ENCODE measurements at places on chromosomes 13 and 19.

DNA sequence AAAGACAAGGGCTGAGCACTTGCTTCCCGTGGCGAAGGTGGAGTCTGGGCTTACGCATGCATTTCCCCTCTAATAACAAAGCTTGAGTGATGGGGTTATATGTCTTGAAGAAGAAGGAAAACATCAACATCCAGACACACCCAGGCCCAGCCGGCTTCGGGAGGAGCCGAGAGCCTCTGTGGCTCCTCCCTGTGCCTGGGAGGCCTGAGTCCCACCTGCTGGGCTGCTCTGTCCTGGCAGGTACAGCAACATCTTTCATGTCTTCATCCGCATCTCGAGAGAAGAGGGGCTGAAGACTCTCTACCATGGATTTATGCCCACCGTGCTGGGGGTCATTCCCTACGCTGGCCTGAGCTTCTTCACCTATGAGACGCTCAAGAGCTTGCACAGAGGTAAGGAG is 30.6 kb downstream of the TMEM161A start:
- DNase-seq: no peak

- DNase-seq: no peak
These were observed 240.8 kb downstream of the TEX29 start for GRCh38 chr13:111561091-111561781.

- DNase-seq: no peak
These were observed 5.5 kb upstream of the SERTM1 start for GRCh38 chr13:36668316-36668715.

- peak; percentile 70 for DNase-seq
These were observed 21.7 kb downstream of the ZNF613 start for GRCh38 chr19:51948975-51949374.

GRCh38 chr13:94914895-94915294 is 202.6 kb upstream of the SOX21 start:
- no peak for DNase-seq

- no peak for DNase-seq
These were observed 33.2 kb downstream of the KDM4B start for GRCh38 chr19:5002143-5002542.

- DNase-seq: no peak
These were observed 1.9 kb upstream of the ITM2B start for GRCh38 chr13:48231080-48231479.

DNA sequence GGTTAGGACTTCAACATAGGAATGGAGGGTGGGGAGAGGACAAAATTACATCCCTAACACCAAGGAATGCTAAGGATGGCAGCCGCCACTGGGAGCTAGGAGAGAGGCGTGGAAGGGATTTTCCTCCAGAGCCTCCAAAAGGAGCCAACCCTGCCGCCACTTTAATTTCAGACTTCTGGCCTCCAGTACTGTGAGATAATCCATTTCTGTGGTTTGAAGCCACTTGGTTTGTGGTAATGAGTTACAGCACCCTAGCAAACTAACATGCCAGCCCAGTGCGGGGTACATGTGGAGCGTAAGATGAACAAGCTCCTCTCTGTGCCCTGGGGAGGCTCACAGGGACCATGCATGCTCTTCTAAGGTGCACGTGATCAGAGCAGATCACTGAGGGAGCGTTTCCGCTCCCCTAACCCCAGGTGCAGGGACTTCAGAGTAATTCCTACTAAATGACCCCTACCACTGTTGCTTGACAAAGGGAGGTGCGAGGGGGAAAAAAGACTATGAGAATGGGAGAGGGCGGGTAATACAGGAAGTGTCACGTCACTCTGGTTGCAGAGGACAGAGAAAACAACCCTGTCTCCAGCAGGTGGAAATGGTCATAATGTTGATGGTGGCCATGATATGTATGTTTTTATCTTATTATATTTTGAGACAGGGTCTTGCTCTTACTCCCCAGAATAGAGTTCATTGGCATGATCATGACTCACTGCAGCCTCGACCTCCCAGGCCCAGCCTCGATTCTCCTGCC is 12.0 kb downstream of the FPR1 start:
- no peak for DNase-seq

- no peak for DNase-seq
These were observed 26.3 kb upstream of the ZNF492 start for GRCh38 chr19:22607653-22608430.

DNA sequence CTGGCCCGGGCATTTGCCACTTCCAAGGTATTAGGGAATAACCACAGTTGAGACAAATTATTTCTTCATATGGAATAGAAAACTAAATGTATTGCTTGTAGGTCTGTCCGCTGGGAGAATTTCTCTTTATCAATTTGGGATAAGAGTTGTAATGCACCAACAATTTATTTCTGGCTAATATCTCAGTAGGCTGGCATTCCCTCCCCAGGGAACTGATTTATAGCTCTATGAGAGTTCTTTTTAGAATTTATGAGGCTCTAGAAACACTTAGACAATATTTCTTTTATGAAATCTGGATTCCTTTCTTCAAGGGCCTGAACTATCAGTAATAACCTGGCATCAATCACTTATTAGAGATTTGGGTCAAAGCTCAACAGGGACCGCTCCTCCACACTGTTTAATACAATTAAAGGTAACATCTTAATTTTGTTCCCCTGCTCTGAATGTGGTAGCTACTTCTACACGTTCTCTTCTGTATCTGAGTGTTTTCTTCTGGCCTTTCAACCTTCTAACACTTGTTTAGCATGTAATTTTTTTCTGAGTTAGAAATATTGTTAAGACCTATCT is 857.4 kb upstream of the PRR20A start:
- DNase-seq: no peak

DNA sequence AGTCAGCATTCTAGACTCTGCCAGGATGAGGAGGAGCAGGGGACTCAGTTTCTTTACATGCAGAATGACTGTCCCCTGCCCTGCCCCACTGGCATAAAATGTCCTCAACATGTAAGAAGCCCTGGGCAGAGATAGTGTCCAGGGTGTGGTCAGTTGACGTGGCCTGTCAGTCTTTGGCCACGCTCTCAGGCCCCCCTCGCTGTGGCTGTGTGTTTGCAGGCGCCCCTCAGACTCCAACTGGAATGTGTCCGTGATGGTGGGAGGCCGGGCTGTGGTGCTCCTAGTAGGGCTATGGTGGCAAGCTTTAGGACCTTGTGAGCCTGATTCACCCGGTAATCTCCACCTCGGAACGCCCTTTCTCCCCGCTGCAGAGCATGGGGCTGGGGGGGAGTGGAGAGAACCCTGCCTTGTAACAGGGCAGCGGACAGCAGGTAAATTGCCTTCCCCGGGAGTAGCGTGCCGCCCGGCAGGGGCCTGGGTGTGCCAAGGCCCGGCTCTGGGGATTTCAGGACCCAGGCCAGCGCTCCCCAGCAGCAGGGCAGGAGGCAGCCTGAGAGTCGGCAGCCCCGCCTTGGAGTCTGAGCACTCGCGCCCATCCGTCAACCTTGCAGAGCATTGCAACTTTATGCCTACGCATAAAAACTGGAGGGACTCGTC is 62.3 kb downstream of the CHST8 start:
- peak; percentile 72 for DNase-seq

GRCh38 chr13:90768116-90768515 is 579.4 kb upstream of the MIR17HG start:
- no peak for DNase-seq

DNA sequence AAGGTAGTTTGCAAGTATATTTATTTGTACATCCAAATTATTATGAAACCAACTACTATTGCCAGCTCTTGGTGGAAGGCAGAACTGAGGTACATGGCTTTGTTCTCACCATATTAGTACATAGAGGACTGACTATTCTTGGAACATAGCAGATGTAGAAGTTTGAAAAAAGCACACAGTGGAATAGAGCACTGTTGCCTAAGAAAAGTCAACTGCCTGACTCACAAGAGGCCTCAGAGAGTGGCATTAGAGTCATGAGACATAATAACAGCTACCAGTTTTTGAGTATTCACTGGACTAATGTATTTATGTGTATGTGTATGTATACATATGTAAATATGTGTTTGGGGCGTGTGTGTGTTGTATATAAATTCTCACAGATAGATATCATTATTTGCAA is 8.3 kb upstream of the PCDH20 start:
- DNase-seq: no peak

DNA sequence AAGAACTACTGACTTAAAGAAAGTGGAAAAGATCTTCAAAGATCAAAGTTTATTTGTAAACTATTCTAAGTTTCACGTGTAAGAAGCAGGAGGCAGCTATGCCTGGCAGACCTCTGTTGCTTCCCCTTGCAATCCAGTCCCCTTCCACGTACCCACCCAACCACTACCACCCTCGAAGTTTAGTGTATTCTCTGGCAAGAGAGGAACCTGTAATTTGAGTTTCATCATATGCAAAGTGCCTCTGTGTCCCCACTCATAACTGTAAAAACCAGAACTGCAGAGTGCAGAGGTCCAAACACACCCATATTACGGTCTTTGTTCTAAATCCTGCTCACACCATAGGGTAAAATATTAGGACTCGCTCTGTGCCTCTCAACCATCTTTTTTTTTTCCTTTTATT is 75.8 kb upstream of the FRY start:
- DNase-seq: no peak

- DNase-seq: peak; percentile 75
These were observed 13.1 kb downstream of the EPS8L1 start for GRCh38 chr19:55088543-55089341.

GRCh38 chr19:13613447-13613846 is 107.2 kb upstream of the CACNA1A start:
- DNase-seq: no peak

DNA sequence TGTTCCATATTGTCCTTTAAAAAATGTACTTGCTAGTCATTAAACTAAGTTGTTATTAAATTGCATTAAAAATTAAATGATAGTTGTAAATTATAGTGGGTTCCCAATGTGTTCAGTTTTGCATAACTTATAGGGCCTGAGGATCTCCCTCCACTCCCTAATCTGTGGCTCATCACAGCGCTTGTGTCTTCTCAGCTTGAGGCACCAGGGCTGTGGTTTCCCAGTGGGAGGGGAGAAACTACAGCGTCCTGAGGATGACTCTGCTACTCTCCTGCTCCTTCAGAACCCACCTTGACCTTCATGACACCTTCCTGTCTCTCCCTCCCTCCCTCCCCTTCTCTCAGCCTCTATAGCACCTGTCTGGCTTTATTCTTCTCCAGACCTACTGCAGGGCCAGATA is 1.4 kb downstream of the SGCG start:
- DNase-seq: no peak

- DNase-seq: peak; percentile 73
These were observed 20.7 kb downstream of the SH3GL1 start for GRCh38 chr19:4379383-4380253.

GRCh38 chr19:54478677-54479266 is 5.7 kb upstream of the CDC42EP5 start:
- peak; percentile 59 for DNase-seq

DNA sequence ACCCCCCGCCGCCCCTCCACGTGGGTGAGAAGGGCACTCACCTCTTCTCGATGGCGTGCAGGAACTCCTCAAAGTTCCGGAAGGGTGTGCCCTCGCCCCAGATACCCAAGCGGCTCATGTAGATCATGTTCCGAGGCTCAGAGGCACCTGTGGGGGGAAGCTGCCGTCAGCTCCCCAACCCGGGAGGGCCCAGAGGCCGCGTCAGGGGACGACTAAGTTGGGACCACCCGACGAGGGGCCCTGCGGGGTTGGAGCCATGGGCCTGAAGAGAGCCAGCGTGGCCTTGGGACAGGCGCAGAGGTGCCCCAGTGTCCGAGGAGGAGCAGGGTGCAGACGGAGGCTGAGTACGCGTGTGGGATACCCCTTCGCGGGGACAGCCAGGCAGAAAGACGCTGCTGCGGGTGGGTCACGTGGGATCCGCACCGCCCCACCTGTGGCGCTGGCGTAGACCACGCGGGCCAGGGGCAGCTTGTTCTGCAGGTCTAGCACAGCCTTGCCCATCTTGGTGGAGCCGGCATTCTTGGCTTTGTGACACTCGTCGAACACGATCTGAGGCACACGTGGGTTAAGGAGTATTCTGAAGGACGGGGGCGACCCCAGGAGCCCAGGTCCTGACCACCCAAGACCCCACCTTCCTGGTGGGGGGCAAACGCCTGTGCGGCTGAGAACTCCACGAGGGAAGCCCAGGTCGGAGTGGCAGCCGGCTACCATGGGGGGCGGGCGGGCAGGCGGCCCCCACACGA is 15.9 kb downstream of the GPX4 start:
- no peak for DNase-seq

DNA sequence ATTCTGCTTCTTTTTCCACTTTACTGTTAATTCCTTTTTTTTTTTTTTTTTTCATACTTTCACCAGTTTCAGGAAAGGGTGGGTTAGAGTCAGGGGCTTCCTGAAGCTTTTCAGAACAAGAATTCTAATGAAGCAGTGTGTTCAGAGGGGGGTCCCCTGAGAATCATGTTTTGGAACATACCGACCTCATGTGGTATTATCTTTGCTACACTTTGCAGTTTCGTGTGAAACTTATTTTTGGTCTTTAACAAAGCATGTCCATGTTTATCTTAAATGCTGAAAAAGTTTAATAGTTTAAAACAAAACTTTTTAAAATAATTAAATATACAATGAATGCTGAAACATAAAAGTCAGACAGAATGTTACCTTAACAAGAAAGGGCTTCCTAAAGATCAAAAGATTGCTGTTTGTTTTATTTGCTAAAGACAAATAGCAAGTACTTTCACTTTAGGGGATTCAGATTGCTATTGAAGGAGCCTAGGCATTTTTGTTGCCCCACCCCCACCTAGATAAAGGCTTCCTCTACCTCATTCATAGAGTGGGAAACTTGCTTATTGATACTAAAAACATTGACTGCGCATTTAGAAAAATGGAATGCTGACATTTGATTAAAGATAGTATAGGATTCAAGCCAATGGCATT is 21.1 kb upstream of the POMP start:
- no peak for DNase-seq

GRCh38 chr13:109665240-109665639 is 121.1 kb downstream of the IRS2 start:
- no peak for DNase-seq

GRCh38 chr13:51733374-51734298 is 70.3 kb downstream of the DHRS12 start:
- no peak for DNase-seq

DNA sequence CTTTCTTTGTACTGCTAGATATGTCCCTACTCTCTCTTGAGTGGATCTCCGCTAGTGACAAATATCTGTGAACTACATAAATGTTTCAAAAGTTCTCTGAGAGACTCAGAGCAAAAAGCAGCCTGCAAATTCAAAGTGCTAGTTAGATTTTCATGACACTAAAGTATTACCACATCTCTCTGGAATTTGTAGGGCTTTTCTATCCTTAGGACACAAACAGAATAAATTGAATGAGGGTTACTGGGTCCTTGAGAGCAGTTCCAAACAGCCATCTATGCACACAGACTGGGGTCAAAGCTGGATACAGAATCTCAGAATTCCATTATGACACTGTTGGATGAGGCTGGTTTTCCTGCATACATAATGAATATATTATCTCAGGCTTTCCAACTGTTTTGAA is 953.2 kb downstream of the DIAPH3 start:
- DNase-seq: peak; percentile 46

Data from muscle of leg (tissue), 16 donors.